Activated T-cell treated with anti-CD3 and anti-CD28 coated beads, Interleukin-2, amount 50 U/mL, for 1 hour (primary cell): ENCODE measurements at places on chromosomes 2 and 18.

GRCh38 chr18:24015639-24016631 is 1.4 kb downstream of the TTC39C start:
- DNase-seq: no peak

GRCh38 chr2:240932001-240932723 is 26.0 kb downstream of the CROCC2 start:
- no peak for DNase-seq

DNA sequence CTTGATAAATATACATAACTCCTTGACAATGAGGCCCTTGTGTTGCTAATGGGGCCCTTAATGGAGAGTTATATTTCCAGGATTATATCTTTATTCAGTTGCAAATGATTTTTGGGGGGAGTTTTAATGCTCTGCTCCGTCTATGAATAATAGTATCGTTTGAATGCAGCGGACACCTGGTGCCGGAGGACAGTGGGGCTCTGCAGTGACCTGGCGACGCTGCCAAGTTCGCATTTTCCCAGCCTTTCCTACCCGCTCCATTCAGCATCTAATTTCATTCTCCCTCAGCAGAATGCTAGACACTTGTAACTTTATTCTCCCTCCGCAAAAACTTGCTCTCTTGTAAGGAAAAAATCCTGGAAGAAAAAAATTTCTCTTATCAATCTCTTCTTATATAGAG is 257.6 kb upstream of the SALL3 start:
- DNase-seq: no peak

GRCh38 chr2:227310756-227311110 is 14.3 kb upstream of the MFF start:
- no peak for DNase-seq

DNA sequence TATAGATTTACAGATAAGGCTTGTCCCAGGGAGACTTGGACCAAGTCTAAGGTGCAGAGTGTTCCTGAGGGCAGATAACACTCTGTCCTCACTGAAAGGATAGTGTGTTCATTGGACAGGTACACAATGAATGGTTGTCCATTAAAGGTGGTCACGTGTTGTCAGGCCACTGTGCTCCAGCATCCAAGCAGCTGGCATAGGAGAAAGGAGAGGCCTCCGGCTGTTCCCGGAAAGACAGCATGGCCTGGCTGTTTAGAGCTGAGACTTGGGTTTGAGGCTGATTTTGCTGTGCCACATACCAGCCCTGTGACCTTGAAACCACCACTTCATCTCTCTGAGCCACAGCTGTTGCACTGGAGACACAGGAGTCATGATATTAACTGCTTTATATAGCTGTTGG is 19.6 kb upstream of the SULT1C3 start:
- no peak for DNase-seq

- no peak for DNase-seq
These were observed 247.5 kb downstream of the VAPA start for GRCh38 chr18:10161315-10161714.

GRCh38 chr18:55768255-55768654 is 180.3 kb upstream of the TCF4 start:
- no peak for DNase-seq

DNA sequence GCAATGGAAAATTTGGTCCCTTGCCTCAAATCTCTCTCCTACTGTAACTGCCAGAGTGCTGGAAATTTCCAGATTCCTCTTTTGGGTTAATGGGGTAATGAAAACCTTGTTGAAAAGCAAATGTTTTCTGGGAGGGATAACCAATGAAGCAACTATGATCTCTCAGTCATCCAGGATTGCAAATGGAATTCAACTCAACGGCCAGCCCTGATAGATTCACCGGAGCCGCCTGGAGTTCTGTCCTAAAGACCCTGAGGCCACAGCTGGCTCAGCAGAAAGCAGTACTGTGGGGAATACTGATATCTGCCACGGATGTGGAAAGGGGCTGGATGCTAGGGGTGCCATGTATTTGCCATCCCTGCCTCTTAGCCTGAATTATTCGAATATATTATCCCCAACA is 167.8 kb downstream of the NRP2 start:
- no peak for DNase-seq
